ENCODE measurements at places on chromosomes 2 and 18. TPM values are rescaled to one million over a fixed set of nuclear protein-coding genes. Genes with fewer than 3 reads are reported as not detected.

- DNase-seq: no peak
These were observed 955.4 kb upstream of the POU3F3 start for GRCh38 chr2:103898561-103898960.

GRCh38 chr2:10889651-10890215 is 22.0 kb upstream of the KCNF1 start:
- DNase-seq: no peak

GRCh38 chr2:112640800-112641675 is 4.7 kb upstream of the SLC20A1 start:
- DNase-seq: peak; percentile 59

- DNase-seq: no peak
These were observed 14.2 kb downstream of the IL18RAP start for GRCh38 chr2:102437122-102437521.

- DNase-seq: no peak
These were observed 56.9 kb upstream of the PELI1 start for GRCh38 chr2:64201151-64201550.

DNA sequence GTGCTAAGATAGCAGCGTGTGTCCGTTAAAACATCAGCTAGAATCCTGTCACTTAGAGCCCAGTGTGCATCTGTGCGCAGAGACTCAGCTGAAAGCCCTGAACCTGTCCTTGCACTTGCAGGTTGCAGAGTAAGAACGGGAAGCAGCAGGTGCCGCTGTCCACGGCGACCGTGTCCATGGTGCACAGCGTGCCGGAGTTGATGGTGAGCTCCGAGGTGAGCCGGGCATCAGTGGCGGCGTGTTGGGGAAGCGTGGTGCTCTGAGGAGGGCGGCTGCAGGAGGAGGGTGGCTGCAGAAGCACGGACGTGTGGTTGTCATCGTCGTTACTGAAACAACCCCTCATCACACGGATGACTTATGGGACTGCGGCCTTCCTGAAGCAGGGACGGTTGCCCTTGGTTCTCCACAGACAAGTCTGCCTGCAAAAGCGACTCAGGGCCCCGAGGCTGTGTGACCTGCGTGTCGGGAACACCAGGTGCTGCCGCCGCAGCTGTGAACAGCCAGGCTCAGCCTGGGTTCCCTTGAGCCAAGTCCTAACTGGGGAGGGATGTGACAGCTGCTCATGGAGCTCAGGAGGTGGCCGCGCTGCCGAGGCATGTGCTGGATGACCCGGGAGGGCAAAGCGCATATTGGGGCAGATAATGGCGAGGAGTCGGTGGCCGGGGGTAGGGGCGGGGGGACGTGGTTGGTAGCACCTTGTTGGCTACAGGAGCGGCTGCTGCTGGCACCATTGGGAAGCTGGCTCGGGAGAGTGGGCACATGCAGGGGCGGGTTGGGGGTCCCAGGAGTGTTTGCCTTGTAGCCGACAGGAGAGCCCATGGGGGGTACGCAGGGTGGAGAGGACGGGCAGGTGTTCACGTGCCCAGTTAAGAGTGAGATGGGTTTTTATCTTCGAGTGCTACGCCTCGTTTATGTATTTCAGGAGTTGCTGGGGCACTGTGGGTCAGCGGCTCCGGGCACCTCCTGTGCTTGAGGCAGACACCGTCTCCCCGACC is 16.6 kb downstream of the CTDP1 start:
- DNase-seq: no peak

PIK3C3 gene
- 32.5 TPM for total RNA-seq

EDAR gene
- total RNA-seq: not detected
